IPS-NIHi11 (cell line): ENCODE measurements at places on chromosomes 4 and X.

DNA sequence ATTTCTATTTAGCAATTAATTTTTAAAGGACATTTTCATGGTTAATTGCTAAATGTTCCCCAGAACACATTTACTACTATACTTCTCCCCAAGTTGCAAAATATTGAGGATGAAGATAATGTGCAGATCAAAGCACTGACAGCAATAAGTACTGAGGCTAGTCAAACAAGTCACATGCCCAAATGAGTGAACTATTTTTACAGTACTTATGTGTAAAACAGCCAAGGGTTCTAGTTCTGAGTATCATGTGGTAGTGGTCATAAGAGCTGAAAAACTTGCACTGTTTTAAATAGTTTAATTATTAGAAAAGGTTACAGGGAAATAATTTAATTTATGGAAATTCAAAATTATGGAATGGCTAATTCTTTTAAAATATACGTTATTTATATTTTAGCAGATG lies 3.8 kb downstream of the GALNTL6 start:
- DNase-seq: no peak

DNA sequence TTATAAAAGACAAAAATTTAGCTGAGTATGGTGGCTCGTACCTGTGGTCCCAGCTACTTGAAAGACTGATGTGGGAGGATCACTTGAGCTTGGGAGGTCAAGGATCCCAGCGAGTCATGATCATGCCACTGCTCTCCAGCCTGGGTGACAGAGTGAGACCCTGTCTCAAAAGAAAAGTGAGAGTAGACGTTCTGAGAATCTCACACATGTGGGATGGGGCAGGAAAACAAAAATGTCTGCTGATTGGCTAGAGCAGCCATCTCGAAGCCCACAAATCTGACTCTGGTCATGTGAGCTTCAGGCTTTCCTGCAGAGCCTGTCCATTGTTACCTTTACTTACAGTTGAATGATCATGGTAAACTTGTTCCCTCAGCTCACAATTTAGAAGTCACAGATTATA lies 23.1 kb upstream of the SLC9A7 start:
- DNase-seq: no peak

DNA sequence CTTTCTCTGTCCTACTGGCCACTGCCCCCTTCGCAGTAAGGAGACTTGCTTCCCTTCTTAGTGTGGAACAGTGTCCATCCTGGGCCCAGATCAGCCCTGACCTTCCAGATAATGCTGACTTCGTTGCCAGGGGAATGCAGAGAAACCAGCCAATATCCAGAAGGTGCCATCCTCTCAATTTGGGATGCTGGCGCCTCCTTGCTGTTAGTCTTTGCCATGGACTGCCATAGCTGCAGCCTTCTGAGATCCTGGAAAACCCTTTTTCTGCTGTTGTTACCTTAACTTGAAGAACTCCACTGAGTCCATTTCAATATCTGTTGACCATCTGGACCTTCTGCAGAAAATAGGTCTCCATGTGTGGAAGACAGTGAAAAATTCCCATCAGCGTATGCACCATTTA lies 21.8 kb downstream of the RAI2 start:
- DNase-seq: no peak

GRCh38 chr4:40378619-40379018 lies 43.5 kb downstream of the CHRNA9 start:
- no peak for DNase-seq

- no peak for DNase-seq
Observed at GRCh38 chr4:139524062-139524631, 31.9 kb downstream of the SETD7 start.

- DNase-seq: no peak
Observed at GRCh38 chrX:143340190-143340589, 177.1 kb downstream of the SPANXN3 start.

DNA sequence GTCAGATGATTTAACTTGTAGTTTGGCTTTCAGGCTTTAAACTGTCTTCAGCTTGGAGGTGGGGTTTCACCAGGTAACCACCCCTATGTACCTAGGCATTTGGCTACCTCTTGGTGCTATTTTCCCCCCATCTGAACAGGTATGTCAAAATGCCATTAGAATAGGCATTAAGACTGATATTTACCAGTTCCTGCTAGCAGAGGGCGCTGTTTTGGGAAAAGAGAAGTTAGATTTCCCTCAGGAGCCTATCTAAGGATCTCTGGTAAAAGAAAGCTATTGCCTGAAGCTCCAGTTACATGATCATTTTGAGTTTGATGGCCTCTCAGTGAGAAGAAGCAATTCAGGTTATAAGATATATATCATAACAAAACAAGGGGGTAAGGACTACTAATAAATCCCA lies 879.1 kb downstream of the SH3BGRL start:
- peak; percentile 5 for DNase-seq
